B cell (primary cell): ENCODE measurements at places on chromosomes 5 and 9. TPM values are rescaled to one million over a fixed set of nuclear protein-coding genes. Genes with fewer than 3 reads are reported as not detected.

PCDHGB2 gene
- total RNA-seq: 3.3 and 3.9 TPM in 2 replicates

CACNA1B gene
- 0.15 and 0.24 TPM in 2 replicates for total RNA-seq

RNF180 gene
- not detected in 2 replicates for total RNA-seq

SMU1 gene
- total RNA-seq: 26.3 and 27.4 TPM in 2 replicates

BNC2 gene
- total RNA-seq: not detected in 2 replicates

LECT2 gene
- not detected in 2 replicates for total RNA-seq

SLC4A9 gene
- not detected in 2 replicates for total RNA-seq

SPAG8 gene
- 5.4 and 5.6 TPM in 2 replicates for total RNA-seq

INSL6 gene
- not detected in 2 replicates for total RNA-seq

CEP72 gene
- 30.0 and 32.9 TPM in 2 replicates for total RNA-seq

PCSK5 gene
- total RNA-seq: 0.10 TPM in 1 of 2 replicates, not detected in the other

CD274 gene
- total RNA-seq: 5.2 and 7.0 TPM in 2 replicates

NDUFS4 gene
- 23.7 and 24.0 TPM in 2 replicates for total RNA-seq

PCDHGA10 gene
- 1.9 and 2.0 TPM in 2 replicates for total RNA-seq

MARVELD2 gene
- total RNA-seq: 0.94 and 1.7 TPM in 2 replicates

CNTFR gene
- not detected in 2 replicates for total RNA-seq

MSANTD3 gene
- total RNA-seq: 12.1 and 13.8 TPM in 2 replicates

RC3H2 gene
- 74.4 and 77.3 TPM in 2 replicates for total RNA-seq
